ENCODE measurements at places on chromosomes 6 and 20.

DNA sequence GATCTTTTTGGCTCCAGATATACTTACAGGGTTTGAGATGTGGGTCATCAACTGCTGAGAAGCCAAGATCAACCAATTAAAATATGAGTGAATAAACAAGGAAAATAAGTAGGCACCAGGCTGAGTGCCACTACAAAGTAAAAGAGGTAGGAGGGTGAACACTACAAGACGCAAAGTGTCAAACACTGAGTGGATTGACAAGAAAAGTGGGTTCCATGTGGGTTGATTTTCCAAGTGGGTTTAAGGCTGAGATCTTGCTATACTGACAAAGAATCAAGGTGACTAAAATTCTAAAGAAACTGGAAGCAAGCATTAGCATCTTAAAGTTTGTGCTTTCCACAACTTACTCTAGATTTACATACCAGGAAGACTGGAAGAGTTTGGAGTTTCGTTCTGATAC, 160.4 kb upstream of the SPACA1 start:
- DNase-seq, result no peak

DNA sequence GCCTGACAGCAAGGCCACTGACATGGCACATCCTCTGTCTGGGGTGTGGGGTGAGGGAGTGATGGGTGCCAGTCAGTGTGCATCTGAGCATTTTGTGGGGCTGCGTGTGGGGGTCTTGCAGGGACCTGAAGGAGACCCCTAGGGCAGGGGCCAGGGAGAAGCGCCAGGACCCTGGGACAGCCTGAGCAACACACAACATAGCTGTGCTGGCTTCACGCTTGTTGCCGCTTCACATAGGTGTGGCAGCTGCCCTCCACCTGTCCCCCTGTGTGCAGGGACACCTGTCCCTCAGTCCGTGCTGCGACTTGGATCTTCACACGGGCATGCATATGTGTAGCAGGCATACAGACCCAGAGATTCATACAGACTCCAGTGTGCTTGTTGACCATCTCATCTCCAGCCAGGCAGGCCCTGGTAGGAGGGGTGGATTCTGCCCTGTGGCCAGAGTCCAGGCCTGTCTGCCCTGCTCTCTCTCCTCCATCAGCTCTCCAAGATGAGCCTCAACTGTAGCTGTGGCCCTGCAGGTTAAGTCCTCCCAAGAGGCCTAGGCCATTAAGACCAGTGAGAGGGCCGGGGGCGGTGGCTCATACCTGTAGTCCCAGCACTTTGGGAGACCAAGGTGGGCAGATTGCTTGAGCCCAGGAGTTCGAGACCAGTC, 3.2 kb upstream of the NPBWR2 start:
- DNase-seq, result no peak

GRCh38 chr6:123879749-123880148, 76.1 kb downstream of the NKAIN2 start:
- no peak for DNase-seq

GRCh38 chr20:59165396-59165795, 1.8 kb downstream of the ZNF831 start:
- no peak for DNase-seq

DNA sequence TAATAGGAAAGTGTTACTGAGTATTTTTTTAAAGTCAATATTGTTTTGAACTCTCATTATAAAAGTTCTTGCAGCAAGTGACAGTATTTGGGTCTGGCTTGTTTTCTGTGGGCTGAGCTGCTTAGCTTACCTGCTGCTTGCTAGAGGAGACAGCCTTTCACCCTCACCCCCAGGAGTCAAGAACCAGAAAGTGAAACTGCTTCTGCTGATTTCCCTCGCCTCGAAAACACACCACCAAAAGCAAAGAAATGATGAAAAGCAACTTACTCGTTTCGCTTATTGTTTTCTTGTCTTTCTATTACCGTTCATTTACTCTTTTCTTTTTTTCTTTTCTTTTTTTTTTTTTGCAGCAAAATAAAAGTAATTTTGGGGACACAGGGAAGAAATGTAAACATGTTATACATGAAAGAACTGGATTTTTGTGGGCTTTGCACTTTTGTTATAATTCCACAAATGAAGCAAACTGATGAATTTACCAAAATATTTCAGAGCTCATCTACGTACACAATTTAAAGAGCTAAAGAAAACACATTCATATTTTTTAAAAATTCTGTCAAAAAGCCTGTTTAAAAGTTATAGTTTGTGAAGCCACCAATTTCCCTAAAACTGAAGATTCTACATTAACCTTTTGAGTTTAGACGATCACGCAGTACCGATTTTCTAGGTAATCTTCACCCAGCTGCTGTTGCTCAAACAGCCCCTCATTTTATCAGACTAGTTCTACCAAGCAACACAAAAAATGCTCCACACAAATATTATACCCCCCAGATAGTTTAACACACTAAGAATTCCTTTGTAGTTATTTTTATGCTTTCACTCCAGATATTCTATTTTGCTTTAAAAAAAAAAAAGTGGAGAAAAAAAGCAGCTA, 1.7 kb downstream of the SCML4 start:
- DNase-seq, result peak; percentile 90

GRCh38 chr6:2714111-2714895, 36.4 kb downstream of the MYLK4 start:
- no peak for DNase-seq

DNA sequence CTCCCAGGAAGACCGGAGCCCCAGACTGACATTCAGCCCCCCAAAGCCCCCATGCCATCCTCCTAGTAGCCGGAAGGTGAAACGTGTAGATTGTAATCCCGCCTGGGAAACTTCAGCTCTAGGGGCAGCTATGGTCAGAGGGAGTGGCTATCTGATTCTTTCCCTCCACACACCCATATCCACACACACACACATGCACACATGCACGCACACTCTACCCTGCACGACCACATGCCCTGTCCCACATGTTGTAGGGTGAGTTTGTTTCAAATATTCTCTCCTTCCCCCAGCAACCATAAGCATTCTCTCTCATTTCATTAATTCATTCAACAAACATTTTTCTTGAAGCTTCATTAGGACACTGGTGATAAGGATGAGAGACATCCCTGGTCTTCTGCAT, 42.2 kb downstream of the MAFB start:
- DNase-seq, result no peak

DNA sequence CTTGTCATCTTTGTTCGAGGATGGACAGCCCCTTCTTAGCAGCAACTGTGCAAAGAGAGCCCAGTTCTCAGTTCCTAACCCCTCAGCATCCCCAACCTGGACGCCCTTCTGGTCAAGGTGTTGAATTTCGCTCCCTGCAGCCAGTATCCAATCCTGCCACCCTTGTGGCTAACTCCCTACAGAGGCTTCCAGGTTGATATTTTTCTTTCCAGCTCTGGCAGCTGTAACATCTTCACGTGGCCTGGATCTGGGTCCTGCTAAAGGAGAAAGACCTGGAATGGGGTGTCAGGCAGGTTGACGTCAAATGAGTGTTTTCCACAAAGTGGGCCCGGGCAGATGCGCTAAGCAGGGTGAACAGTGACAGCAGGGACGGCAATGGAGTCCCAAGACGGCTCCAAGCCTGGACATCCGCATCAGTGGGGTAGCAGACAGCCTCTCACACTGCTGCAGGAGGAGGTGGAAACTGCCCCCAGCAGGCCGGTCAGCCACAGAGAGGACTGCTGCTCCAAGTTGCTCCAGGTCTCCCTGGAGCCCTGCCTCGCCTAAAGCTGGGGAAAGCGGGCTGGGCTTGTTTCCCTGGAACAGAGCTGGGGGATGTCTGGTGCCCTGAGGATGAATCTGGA, 1.0 kb upstream of the YTHDF1 start:
- DNase-seq, result no peak

DNA sequence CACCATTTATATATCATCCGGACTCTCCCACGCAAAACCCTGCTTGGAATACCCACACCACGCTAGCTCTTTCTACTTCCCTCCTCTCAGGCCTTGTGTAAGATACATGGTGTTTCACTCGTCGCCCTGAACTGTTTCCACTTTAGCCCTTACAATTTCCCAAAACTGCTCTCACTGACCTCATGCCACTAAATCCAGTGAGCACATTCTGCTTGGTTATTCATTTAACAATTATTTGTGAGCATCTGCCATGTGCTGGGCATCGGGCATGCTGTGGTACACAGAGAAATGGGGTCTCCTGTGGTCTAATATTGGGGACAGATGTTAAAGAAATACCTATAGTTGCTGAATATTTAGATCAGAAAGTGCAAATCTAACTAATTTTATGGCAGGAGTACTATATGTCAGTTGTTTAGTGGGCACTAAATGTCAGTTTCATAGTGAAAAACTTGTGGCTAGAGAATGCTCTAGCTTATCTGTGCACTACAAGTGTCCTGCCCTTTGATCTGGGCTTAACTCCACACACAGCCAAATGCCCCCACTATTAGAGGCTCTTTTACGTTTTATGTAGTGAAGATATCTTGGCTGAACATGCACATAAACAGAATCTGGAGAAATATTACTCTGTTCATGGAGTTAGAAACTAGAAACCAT, 41.0 kb downstream of the PLEKHG1 start:
- DNase-seq, result no peak

GRCh38 chr6:39381550-39382140, 59.1 kb upstream of the KCNK16 start:
- DNase-seq, result no peak

- no peak for DNase-seq
Observed at GRCh38 chr20:50220894-50221365, 30.3 kb downstream of the CEBPB start.

- DNase-seq, result no peak
Observed at GRCh38 chr20:40960101-40960500, 68.5 kb upstream of the TOP1 start.

- no peak for DNase-seq
Observed at GRCh38 chr6:158780246-158780884, 38.8 kb downstream of the EZR start.

GRCh38 chr6:47525330-47526057, 47.9 kb downstream of the CD2AP start:
- DNase-seq, result no peak

- DNase-seq, result no peak
Observed at GRCh38 chr6:9783567-9783966, 631.3 kb downstream of the TFAP2A start.

GRCh38 chr6:55473722-55474121, 105.3 kb downstream of the HMGCLL1 start:
- no peak for DNase-seq

DNA sequence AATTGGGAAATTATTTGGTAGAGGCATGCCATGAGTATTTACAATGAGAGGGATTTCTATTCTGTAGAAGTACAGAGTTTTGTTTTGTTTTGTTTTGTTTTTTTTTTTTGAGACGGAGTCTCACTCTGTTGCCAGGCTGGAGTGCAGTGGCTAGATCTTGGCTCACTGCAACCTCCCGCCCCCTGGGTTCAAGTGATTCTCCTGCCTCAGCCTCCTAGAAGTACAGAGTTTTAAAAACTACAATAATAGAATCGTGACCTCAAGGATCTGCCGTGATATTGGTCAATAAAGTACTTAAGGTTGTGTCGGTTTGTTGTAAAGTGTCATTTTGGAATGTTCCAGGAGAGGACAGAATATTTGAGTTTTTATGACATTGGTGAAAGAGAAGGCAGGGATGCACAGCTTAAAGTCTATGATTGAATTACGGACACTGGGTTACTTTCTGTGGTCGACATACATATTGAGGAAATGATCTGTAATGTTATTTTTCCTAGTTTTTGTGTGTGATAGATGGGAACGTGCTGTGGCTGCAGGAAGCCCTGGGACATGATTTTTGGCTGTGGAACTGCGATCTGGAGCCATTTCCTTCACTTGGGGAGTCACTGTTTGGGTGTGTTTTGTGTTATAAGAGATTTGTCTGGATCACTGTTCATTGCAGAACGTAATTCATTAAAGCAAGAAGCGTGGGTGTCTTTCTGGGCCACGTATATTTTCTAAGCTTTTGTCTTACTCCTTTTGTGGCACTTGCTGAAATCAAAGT, 59.6 kb downstream of the TIAM2 start:
- no peak for DNase-seq

DNA sequence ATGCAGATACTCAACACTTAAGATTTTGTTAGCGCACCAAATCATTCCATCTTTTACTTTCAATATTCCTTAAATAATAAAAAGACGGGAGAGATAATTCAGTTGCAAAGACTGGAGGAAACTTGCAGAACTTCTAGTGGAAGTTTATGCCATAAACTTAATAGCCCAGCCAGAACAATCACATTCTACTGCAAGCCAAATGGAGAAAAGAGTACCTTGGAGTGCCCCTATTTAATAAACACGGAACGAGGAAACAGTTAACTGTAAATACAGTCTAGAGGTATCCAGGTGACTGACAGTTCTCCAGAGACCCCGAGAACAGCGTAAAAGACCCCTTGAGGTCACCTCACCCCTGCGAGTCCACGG, 635 bp downstream of the SLC35B3 start:
- no peak for DNase-seq

DNA sequence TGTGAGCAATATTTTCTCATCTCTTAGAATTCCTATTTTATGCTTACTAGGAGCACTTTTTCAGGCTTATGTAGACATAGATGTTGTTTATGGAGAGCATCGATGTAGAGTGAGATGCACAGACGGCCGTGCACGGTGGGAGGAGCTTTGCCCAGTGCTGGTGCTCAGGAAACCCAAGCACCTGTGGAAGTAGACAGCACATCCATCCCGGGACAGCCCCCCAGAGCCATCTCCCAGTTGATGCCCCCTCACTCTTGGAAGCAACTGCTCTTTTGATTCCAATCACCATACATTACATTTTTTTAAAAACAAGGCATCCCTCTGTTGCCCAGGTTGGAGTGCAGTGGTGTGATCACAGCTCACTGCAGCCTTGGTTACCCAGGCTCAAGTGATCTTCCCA, 143.7 kb downstream of the SMOC2 start:
- DNase-seq, result no peak

GRCh38 chr6:6176127-6176526, 144.3 kb downstream of the F13A1 start:
- DNase-seq, result no peak

GRCh38 chr20:38001173-38001875, 31.9 kb downstream of the TTI1 start:
- no peak for DNase-seq

- DNase-seq, result no peak
Observed at GRCh38 chr6:111478749-111479148, 4.3 kb downstream of the REV3L start.

- peak; percentile 4 for DNase-seq
Observed at GRCh38 chr6:129370268-129370916, 339.6 kb downstream of the ARHGAP18 start.

DNA sequence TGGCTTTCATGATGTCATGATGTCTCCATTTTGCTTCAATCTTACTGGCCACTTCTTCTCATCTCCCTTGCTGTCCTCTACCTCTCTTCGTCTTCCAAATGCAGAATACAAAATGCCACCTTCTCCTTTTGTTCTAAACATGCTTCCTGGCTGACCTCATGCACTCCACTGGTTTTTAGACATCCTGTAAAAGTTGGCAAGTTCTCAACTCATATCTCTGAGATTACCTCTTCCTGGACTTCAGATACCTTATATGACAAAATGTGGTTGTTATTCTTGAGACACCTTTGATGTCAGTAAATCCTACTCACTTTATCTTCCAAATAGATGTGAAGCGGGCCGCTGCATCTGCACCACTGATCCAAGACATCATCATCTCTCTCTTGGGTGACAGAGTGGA, 212.7 kb upstream of the FOXA2 start:
- DNase-seq, result no peak

GRCh38 chr6:17577059-17577458, 23.0 kb upstream of the FAM8A1 start:
- DNase-seq, result no peak

Data from CD4-positive, alpha-beta T cell treated with Interferon alpha-2 for 1 hour (primary cell).